ENCODE measurements at places on chromosomes 6 and 20.

GRCh38 chr20:23939641-23940040 lies 48.9 kb downstream of the GGTLC1 start:
- DNase-seq, result no peak

- DNase-seq, result peak; percentile 98
These were observed at the start of gene HECA for GRCh38 chr6:139134817-139135577. TSS of gene HECA (plus strand) at chr6:139135080. CDS start at chr6:139135397, 317 bp downstream.

DNA sequence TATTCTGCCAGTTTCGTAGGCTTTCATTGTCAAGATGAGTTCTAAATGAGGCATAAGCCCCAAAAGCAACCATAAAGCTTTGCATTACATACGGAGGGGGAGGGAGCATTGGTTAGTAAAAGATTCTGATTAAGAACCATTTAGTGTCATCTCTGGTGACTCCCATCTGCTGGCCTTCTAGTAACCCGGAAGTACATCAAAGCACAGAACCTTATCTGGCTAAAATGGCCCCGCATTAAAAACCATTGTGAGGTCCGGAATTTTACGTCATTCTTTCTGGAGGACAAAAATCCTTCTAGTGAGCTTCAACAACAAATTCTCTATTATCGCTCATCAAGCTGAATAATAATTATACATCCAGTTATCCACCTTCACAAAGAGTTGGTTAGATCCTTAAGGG lies 37.8 kb downstream of the METTL24 start:
- DNase-seq, result no peak

- DNase-seq, result no peak
These were observed 693 bp upstream of the SLC29A1 start for GRCh38 chr6:44222486-44223318.

GRCh38 chr20:39698752-39699151 lies 736.6 kb downstream of the DHX35 start:
- no peak for DNase-seq

GRCh38 chr20:19302714-19303113 lies 90.3 kb downstream of the SLC24A3 start:
- no peak for DNase-seq

DNA sequence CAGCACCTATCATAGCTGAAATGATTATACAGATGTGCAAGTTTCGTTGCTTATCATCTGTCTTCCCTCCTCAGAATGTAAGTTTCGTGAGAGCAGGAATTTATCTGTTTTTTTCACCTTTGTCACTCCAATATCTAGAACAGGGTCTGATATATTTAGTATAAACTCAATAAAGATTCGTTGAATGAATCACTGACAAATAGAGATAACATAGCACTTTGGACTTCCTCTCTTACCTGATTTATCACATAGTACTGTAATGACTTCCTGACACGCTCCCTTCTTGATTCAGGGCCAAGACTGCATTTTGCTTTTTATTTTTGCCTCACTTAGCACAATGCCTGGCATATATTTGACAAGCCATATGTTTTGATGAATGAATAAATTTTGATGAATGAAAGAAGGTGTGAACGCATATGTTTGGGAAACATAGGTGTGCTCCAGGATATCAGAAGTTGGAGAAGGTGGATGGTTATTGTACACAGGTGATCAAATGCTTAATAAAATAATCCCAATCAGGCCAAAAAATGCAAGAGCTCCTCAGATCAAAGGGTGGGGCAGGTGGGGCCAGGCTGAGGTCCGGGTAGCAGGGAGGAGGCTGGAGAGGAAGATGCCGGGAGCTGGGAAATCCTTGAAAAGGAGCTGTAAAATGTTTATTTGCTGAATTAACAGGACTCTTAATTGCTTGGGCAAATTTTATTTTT lies 33.0 kb downstream of the PIM1 start:
- DNase-seq, result no peak

DNA sequence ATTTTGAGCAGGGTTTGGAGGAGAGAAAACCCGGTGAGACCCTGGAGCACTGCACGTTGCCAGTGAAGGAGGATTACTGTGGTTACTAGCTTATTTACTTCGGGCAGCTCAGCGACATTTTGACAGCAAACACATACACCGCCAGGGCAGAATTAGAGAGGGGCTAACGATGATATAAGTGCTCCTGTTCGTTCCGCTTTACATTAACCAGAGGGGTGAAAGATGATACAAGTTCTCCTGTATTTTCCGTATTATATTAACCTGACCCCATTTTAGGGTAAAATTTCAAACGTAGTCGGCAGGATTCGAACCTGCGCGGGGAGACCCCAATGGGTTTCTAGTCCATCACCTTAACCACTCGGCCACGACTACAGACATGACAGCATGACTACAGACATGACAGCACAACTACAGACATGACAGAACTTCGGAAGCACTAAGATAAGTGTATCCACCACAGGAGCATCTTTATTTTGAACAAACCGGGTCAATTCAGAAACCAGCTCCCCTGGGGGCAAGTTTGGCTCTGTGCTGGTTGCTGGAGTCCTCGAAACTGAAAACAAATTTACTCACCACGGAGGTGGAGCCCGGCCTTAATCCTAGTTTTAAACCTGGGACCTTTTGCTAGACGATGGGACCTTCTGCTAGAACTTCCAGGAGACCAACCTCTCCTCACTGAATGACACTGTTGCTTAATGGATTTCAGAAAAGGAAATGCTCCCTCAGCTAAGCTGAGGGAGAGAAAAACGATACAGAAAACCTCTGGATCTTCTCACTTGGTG lies 80.4 kb upstream of the ZNF184 start:
- DNase-seq, result no peak

DNA sequence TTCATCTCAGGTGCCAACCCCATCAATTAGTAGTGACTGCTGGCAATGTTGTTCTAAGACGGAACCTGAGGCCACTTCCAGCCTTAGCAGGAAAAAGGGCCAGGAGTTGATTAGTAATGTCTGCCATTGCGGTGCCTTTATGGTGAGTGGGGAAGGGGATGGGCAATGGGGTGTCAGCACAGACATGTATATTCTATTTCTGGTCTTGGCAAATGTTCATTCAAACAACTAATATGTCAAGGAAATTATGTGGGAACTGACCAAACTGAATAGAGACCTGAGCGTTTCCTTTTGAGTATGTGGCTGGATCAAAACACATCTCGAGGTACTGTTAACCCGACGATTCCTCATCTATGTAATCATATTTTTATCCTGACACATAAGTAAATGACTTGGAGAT lies 34.6 kb upstream of the BMP2 start:
- no peak for DNase-seq

DNA sequence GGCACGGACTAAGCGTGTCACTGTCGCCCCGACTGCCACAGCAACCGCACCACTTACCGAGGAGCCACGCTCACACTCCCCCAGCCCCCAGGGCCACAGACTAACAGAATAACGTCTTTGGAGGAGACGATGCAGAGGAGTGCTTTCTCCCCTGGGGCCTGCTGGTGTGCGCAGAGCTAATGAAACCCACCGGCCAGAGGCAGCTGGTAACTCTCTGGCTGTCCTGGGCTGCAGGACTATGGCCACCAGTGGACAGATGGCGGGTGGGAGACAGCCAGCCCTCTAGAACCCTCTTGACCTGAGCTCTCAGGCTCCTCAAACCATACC lies 228.0 kb downstream of the DLL1 start:
- no peak for DNase-seq

- no peak for DNase-seq
These were observed 1.5 kb upstream of the GRIK2 start for GRCh38 chr6:101391772-101392585.

GRCh38 chr20:50224052-50224451 lies 33.4 kb downstream of the CEBPB start:
- no peak for DNase-seq

GRCh38 chr6:107114926-107115694 lies at the start of gene BEND3:
TSS of gene BEND3 (minus strand) at chr6:107115515. CDS start at chr6:107099285, 16,230 bp downstream.
- DNase-seq, result peak; percentile 27

DNA sequence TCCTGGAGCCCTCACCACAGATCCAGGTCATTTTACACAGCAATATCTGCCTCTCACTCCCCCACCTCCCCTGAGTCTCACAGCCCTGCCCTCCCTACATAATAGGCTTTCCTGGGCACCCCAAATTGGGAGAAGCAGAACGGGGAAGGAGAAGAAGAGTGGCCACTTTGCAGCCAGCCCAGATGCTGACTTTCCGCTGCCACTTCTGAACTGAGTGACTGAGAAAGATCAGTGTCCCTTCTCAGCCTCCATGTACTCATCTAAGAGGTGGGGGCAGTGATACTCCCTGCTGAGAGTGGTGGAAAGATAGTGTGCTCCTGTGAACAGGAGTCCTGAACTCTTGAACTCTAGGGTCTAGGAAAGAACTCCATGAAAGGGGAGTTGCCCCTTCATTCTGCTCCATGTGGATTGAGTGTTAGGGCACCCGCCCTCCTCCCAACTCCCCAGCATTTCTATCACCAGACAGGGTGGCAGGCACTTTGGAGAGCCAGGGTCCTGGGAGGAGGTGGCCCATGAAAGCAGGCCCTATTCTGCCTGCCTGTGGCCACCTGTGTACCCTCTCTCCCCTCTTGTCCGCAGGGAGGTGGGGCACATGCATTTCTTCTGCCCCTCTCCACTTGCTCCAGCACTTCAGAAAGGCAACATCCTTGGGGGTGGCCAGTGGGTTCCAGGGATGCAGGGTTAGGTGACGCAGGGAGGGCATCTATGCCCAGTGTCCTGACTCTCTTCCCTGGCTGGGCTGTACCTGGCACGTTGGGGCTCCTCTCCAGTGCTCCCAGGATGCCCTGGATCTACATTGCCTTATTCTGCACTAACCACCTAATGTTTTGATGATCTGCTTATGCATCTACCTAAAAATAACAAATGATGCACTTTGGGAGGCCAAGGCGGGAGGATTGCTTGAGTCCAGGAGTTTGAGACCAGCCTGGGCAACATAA lies 38.3 kb upstream of the MRPS18A start:
- no peak for DNase-seq

GRCh38 chr6:69155467-69155866 lies 520.4 kb downstream of the ADGRB3 start:
- DNase-seq, result no peak

- no peak for DNase-seq
These were observed 384.4 kb downstream of the BMP2 start for GRCh38 chr20:7151676-7152470.

GRCh38 chr20:48758206-48758820 lies 69.5 kb downstream of the PREX1 start:
- DNase-seq, result no peak

DNA sequence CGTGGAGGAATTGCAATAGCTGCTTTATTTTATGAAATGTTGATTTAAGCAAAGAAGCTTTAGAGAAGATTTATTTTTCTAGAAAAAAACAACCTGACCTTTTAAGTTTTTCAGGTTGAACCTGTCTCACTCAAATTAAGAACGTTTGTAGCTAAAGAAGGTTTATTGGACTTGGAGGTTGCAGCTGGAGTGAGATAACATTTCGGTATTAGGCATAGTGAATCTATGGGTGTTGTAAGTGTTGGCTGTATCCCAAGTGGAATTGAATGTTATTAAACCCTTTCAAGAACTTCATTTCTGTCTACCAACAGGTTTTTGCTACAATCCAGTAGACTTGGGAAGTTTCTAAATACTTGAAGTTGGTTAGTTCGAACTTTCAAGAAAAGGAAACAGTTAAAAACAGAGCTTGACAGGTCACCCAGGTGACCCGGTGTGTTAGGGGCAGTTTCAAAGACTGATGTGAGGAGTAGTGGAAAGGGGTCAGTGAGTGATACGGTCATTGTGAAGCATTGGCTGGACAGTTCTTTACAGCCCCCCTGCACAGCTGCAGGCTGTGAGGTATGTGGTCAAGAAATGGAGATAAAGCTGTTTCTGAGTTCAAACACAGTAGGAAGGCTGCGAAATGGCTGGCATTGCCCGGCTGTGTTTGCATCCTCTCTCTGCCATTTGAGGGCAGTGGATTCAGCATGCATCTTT lies 2.4 kb upstream of the TBCC start:
- DNase-seq, result no peak

DNA sequence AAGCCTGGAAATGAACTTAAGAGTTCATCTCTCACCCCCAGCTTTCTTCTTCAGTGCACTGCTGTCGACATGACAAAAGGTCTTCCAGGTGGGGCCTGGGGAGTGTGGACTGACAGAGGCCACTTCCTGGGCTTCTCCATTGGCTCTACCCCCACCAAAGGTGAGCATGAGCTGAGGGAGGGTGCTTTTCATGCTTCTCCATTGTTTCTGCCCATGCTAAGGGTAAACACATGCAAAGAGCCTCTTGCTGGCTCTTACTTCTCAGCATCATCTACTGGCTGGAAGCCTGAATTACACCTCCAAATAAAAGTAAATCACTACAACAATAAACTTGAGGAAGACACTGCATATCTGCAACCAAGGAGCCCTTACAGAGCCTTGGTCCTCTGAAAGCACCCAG lies 227.2 kb downstream of the EPM2A start:
- no peak for DNase-seq

DNA sequence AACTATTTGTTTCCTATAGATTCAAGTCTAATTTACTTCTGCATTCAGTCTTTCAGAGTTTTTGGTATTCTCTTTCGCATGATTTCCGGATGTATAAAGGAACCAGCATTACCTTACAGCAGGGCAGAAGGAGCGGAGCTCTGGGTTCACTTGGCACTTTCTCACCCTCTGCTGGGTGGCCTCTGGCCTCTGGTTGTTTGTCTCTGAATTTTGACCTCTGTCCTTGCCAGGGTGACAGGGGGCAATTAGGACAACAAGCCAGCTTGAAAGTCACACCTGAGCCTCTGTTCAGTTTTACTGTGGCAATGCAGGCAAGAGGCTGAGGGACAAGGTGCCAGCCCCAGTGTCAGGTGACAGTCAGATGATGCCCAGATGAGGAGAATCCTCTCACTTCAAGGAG lies 69.4 kb upstream of the KIF25 start:
- no peak for DNase-seq

DNA sequence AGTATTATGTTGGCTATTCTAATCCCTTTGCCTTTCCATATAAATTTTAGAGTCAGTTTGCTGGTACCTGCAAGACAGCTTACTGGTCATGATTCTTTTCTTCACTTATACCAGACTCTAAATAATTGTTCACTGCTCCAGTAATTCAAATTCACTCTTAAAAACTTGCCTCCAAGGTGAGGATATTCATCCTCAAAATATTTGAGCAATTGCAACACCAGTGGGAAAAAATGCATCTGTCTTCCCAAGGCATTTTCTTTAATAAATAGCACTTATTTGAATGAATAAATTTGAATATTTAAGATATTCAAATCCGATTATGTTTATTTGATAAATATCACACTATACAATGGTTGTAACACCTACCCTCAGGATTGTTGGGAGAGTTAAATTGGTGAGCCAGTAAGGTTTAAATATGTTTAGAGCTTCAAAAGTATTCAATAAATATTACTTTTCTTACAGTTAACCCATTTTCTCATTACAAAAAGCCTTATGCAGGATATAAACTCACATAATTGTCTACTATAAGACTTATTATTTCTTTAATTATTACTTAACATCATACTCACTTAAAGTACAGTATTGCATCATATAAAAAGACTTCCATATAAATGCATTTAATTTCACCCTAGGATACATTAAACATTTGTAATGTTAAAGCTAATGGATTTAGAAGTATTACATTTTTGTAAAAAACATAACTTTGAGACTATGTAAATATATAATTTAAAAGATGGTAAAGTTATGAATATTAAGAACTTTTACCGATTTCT lies 285.6 kb downstream of the SAMD5 start:
- no peak for DNase-seq

Data from effector memory CD4-positive, alpha-beta T cell (primary cell).